CD4-positive, alpha-beta T cell (primary cell): ENCODE measurements at places on chromosomes 1 and 21.

DNA sequence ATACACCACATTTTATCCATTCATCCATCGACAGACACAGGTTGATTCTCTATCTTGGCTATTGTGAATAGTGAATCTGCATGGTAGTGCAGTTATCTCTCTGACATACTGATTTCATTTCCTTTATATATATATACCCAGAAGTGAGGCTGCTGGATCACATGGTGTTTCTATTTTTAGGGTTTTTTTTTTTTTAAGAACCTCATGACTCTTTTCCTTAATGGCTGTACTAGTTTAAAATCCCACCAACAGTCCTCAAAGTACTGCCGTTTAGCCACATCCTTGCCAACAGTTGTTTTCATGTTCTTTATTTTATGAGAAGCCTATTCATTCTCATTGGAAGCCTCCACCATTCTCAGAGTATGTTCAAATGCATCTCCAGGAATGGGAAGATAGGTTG, 258.7 kb upstream of the SNX7 start:
- DNase-seq, result no peak

GRCh38 chr1:186828611-186829454, at the start of gene PLA2G4A:
PLA2G4A (plus strand) TSS chr1:186828949; CDS start chr1:186854355, 25,406 bp downstream.
- DNase-seq, result no peak

DNA sequence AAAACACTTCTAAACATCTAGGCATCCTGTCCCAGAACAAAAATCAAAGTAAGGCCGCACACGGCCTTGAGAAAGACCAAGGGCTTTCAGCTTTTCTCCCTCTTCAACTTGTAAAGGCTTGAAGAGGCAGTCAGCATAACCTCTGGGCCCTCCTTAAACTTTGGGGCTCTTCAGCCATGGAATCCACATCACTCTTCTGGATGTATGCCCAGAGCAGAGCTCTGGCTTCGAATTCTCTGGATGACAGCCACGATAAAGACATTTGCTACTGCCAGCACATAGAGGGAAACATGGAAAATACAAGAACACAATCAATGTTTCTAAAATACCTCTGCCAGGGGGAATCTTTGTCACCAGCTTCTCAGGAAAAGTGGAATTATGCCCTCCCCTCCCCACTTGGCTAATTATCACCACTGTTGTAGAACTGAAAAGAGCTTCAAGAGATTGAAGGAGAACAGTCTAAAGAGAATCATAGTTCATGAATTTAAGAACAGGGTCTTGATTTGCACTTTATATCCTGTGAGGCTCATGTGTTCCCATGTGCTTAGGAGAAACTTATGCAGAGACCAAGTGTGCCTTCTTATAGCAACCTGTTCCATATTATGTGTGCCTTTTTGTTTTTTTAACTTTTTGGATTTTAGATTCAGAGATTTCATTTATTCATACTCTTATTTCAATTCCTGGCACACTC, 39.0 kb upstream of the DPT start:
- DNase-seq, result no peak

GRCh38 chr1:235287208-235287882, 40.6 kb downstream of the ARID4B start:
- DNase-seq, result no peak

- DNase-seq, result no peak
Observed at GRCh38 chr1:178397678-178398077, 99.1 kb downstream of the CLEC20A start.

- DNase-seq, result no peak
Observed at GRCh38 chr1:226741009-226741408, 1.9 kb upstream of the ITPKB start.

- no peak for DNase-seq
Observed at GRCh38 chr1:39268112-39268581, 63.7 kb downstream of the MACF1 start.

DNA sequence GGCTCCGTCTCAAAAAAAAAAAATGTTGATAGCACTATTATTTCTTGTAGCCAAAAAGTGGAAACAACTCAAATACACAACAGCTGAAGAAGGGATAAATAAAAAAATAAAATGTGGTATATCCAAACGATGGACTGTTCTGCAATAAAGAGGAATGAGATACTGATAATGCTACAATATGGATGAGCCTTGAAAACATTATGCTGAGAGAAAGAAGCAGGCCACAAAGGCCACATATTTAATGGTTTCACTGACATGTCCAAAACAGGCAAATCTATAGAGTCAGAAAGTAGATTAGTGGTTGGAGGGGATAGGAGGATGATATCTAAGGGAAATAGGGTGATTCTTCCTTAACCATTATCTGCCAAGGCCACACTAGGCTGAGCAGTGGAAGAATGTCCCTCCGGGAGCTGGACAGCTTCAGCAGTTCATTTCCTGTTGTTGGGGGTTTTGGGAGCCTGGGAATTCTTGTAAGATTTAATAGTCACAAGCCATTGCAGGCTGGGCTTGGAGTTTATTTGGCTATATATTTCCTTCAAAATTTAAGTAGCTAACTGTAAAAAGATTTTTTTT, 53.5 kb downstream of the ST3GAL3 start:
- DNase-seq, result no peak

- peak; percentile 29 for DNase-seq
Observed at GRCh38 chr1:201184307-201185122, 6.1 kb upstream of the IGFN1 start.
